Spinal cord (tissue), 10 donors: ENCODE measurements at places on chromosomes 3 and 15. TPM values are rescaled to one million over a fixed set of nuclear protein-coding genes. Genes with fewer than 3 reads are reported as not detected.

The CXCR6 gene
- polyA plus RNA-seq, result 0.14 TPM

The STT3B gene
- polyA plus RNA-seq, result 93.7 TPM

The CNTN4 gene
- 34.3 TPM for polyA plus RNA-seq

The GOLGA8M gene
- polyA plus RNA-seq, result 1.7 TPM

The CKMT1A gene
- 54.7 TPM for polyA plus RNA-seq

The RASGRF1 gene
- 34.1 TPM for polyA plus RNA-seq

The PRSS50 gene
- 0.33 TPM for polyA plus RNA-seq

The CFAP44 gene
- 22.2 TPM for polyA plus RNA-seq

The GOLGA8G gene
- 0.21 TPM for polyA plus RNA-seq

The MYO5A gene
- polyA plus RNA-seq, result 66.8 TPM

The LCTL gene
- 0.54 TPM for polyA plus RNA-seq

The KCNH8 gene
- 8.7 TPM for polyA plus RNA-seq

The ACVR2B gene
- polyA plus RNA-seq, result 16.4 TPM

The GPR160 gene
- 2.1 TPM for polyA plus RNA-seq

The TLR9 gene
- polyA plus RNA-seq, result 0.41 TPM

The CPN2 gene
- not detected for polyA plus RNA-seq

The GATA2 gene
- polyA plus RNA-seq, result 5.2 TPM

The AGBL1 gene
- 0.35 TPM for polyA plus RNA-seq

The CRABP1 gene
- 539 TPM for polyA plus RNA-seq

The HOMER2 gene
- 25.9 TPM for polyA plus RNA-seq

The TTLL13 gene
- polyA plus RNA-seq, result 0.51 TPM

The RNU5B-1 gene
- polyA plus RNA-seq, result not detected

The CERS3 gene
- polyA plus RNA-seq, result 0.20 TPM
